HS-27A (cell line): ENCODE measurements at places on chromosomes 6 and 20.
A peak's percentile ranks its signal among the peaks of the same experiment; 100 is the strongest.

- DNase-seq = peak; percentile 76
These were observed 74.1 kb downstream of the LAMA4 start for GRCh38 chr6:112180095-112180820.

DNA sequence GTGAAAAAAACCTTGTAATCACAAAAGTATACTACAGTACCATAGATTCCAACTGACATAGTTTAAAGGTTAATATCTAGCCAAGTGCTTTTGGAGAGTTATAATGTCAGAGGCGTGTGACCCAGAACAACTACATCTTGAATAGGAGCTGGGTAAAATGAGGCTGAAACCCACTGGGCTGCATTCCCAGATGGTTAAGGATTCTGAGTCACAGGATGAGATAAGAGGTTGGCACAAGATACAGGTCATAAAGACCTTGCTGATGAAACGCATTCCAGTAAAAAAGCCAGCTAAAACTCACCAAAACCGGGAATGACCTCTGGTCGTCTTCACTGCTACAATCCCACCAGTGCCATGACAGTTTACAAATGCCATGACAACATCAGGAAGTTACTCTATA lies 22.4 kb upstream of the KIAA0408 start:
- no peak for DNase-seq

DNA sequence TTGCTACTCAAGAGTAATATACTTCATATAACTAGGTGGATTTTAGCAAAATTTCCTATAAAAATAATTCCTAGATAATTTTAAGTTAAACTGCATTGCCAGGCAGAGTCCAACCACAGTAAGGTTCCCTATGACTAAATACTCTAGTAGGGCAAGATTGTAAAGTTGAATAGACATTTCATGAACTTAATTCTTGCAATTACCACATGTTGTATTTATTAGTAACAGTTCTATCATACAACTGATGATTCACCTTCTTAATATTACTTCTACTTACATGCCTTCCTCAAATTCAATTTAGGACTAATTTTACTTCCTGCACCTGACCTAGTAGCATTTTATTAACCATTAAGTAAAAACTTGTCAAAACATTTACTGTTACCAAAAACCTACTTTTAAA lies 266.7 kb upstream of the THEMIS start:
- DNase-seq = no peak

DNA sequence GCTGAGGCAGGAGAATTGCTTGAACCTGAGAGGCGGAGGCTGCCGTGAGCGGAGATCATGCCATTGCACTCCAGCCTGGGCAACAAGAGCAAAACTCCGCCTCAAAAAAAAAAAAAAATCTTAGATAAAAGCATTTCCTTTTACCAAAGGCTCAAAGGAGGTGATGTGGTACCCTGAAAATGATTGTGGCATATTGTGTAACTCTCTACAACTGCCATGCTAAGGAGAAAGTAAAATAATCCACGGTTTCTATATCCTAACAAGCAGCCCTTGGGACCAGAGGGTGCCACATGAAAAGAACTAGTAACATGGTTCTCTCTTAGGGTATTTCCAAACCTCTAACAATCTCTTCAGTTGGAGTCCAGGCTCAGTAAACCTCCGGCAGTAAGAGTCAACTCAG lies 38.8 kb upstream of the SLA2 start:
- no peak for DNase-seq

- no peak for DNase-seq
These were observed 5.9 kb upstream of the SLCO4A1 start for GRCh38 chr20:62636446-62636845.

DNA sequence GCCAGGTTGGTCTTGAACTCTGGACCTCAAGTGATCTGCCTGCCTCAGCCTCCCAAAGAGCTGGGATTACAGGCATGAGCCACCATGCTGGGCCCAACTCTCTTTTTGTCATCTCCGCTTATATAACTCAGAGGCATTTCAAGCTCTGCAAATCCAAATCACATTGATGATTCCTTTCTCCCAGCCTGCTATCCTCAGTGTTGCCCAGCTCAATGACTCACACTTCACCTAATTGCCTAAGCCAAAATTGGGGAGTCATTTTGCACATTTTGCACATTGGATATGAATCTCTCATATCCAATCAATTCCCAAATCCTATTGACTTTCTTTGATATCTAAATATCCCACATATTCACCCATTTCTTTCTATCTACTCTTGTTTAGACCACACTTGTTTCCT lies 3.9 kb downstream of the UTRN start:
- no peak for DNase-seq

DNA sequence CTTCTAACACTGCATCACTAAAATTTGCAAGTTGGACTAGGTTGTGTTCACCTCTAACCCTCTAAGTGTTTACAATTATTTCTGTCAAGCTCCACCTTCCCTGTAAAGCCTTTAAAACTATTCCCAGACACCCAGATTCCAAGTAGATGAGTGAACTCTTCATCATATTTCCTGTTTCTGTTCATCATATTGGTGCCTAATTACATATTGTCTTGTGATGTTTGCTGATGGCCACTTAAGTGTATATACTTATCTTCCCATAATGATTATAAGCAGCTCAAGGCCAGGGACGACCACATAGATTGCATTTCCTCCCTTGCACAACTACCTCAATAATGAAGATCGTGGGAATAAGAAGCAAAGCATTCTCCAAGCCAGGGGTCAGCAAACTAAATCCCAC lies 16.8 kb downstream of the TNFRSF21 start:
- no peak for DNase-seq

- no peak for DNase-seq
These were observed 13.3 kb upstream of the CRYBG1 start for GRCh38 chr6:106347219-106347618.

DNA sequence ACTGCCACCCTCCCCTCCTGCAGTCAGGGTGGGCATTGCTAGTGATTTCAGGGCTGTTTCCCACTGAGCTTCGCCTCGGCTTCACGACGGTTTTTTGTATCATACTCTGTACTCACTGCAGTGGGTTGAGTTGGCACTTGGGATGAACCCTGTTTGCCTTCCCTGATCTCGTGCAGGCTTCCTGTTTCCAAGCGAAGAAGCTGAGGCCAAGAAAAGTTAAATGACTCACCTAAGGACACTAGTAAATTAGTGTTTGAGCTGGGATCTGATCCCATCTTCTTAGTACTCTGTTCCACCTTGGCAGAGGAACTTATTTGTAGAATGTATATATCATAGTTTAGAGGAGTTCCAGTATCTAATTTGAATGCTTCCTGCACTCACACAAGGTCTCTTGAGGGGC lies 50.3 kb upstream of the VSTM2L start:
- DNase-seq = no peak

DNA sequence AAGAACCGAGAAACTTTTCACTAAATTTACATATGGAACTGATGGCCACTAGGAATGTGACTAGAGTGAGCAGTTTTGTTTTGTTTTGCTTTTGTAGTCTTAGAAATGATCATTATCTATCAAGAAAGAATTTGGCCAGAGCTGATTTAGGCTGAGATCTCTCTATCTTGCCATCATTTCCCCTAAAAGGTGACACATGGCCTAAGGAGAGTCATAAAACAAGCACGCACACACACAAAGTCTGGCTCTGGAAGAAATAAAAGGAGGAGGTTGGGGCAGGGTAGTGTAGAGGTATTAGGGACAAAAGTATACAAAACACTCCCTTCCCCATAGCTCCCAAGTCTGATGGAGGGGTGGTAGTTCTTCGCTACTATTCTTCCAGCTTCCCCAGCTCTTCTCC lies 56.4 kb downstream of the RIPOR2 start:
- no peak for DNase-seq

- DNase-seq = no peak
These were observed 54.1 kb upstream of the PTPRT start for GRCh38 chr20:43243672-43244269.

GRCh38 chr6:121711472-121711871 lies 276.0 kb downstream of the GJA1 start:
- no peak for DNase-seq

DNA sequence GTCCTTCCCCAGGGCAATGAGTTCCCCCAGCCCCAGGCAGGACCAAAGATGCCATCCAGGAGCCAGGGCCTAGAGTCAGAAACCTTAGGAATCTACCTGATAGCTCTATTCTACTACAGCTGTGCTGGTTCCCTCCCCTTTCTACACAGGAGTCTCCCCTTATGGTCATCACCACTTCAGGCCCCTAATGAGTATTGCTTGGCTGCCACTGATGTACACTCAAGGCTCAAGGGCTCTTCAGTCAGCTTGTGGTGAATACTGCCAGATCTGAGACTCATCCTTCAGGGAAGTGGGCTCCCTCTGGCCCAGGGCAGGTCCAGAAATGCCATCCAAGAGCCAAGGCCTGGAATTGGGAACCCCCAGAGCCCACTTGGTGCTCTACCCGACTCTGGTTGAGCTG lies 248.6 kb downstream of the ALDH8A1 start:
- DNase-seq = no peak

GRCh38 chr6:157198425-157199279 lies 124.7 kb downstream of the TMEM242 start:
- no peak for DNase-seq

- no peak for DNase-seq
These were observed 1.9 kb downstream of the NT5E start for GRCh38 chr6:85451565-85452306.

GRCh38 chr6:83696674-83697073 lies 12.2 kb downstream of the SNAP91 start:
- DNase-seq = peak; percentile 26

DNA sequence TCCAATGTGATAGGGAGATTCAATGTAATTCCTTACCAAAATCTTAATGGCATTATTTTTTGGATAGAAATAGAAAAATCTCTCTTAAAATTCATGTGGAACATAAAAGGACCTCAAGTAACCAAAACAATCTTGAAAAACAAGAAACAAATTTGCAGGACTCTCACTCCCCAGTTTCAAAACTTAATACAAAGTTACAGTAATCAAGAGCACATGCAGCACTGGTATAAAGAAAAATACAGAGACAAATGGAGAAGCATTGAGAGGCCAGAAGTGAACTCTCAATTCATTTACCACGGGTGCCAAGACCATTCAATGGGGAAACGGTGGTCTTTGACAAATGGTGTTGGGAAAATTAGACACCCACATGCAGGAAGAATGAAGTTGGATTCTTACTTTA lies 7.8 kb upstream of the TSBP1 start:
- no peak for DNase-seq

- DNase-seq = no peak
These were observed at the start of gene OGFRL1 for GRCh38 chr6:71288228-71289038. TSS of gene OGFRL1 (plus strand) at chr6:71288811. CDS start at chr6:71288937, 126 bp downstream.

DNA sequence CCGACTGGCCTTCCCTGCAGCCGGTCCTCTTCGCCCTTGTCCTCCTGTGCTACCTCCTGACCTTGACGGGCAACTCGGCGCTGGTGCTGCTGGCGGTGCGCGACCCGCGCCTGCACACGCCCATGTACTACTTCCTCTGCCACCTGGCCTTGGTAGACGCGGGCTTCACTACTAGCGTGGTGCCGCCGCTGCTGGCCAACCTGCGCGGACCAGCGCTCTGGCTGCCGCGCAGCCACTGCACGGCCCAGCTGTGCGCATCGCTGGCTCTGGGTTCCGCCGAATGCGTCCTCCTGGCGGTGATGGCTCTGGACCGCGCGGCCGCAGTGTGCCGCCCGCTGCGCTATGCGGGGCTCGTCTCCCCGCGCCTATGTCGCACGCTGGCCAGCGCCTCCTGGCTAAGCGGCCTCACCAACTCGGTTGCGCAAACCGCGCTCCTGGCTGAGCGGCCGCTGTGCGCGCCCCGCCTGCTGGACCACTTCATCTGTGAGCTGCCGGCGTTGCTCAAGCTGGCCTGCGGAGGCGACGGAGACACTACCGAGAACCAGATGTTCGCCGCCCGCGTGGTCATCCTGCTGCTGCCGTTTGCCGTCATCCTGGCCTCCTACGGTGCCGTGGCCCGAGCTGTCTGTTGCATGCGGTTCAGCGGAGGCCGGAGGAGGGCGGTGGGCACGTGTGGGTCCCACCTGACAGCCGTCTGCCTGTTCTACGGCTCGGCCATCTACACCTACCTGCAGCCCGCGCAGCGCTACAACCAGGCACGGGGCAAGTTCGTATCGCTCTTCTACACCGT lies 6.1 kb downstream of the UBD start:
- DNase-seq = no peak

DNA sequence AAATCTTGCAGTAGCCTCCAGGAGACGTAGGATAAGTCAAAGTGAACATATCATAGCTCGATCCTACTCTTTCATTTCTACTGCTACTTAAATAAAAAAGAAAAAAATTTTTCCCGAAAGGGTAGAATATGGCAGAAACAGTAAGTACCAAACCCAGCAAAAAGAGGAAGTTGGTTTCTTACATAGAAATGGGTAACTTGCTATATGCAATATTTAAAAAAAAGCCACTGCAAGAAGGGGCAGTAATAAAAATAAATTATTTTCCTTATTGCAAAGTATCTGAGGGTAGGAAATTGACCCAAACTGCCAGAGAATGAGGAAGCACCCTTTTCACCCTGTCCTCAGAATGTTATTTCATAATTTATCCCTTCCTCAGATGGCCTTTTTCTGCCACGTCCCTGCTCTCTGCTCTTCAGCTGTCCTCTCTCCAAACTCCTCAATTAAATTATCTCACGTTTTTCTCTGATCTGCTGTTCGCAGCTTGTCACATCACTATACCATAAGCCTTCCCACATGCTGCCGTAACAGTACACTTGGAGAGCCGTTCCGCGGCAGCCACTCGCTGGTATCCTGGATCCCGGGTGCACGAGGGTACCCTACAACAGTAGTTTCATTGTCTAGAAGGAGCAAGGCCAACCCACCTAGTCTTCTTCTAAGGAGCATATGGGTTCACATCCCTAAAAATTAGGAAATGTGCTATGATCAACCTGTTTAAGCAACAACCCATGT lies 149.6 kb downstream of the BACH2 start:
- DNase-seq = no peak

GRCh38 chr6:127690092-127690491 lies 113.1 kb downstream of the C6orf58 start:
- peak; percentile 17 for DNase-seq

- DNase-seq = no peak
These were observed 184.2 kb upstream of the MAN1A1 start for GRCh38 chr6:119533603-119534279.

DNA sequence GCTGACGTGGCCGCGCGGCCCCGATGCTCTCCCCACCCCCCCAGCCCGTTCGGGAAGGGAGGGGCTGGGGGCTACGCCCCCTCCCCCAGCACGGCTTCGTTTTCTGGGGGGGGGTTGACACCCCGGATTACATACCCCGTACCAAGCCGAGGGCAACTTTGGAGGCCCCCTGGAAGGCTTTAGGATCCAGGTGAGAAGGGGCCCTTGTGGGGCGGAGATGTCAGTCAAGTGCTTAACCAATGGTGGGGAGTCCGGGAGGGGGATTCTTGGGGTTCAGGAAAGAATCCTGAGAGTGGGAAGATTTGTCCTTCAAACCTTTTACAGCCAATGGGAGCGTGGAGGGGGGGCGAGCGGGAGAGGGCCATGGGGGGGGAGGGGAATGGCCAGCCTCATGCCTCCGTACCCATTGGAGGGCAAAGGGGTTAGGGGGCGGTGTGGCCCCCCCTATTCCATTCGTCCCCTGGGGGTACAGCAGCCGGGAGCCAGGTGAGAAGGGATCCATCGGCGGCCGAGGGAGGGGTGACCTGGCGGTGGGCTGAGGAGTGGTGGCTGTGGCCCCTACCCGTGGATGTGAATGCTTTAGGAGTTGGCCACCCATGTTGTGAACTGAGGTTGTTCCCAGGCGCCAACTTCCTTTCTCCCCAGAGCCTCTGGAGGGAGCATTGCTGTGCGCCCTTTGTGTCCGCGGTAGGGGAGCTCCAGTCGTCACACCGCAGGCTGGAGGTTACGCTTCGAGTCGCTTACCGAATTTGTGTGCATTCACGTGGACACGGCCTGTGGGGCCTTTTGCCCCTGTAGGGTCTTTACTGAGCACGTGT lies 682 bp downstream of the BRD2 start:
- peak; percentile 89 for DNase-seq

- no peak for DNase-seq
These were observed 76.6 kb downstream of the F13A1 start for GRCh38 chr6:6243846-6244245.

GRCh38 chr20:36408219-36408618 lies 102.1 kb downstream of the DLGAP4 start:
- no peak for DNase-seq
